ENCODE measurements at places on chromosomes 16 and 17.

- no peak for DNase-seq
Observed at GRCh38 chr17:12104831-12105230, 84.2 kb downstream of the MAP2K4 start.

DNA sequence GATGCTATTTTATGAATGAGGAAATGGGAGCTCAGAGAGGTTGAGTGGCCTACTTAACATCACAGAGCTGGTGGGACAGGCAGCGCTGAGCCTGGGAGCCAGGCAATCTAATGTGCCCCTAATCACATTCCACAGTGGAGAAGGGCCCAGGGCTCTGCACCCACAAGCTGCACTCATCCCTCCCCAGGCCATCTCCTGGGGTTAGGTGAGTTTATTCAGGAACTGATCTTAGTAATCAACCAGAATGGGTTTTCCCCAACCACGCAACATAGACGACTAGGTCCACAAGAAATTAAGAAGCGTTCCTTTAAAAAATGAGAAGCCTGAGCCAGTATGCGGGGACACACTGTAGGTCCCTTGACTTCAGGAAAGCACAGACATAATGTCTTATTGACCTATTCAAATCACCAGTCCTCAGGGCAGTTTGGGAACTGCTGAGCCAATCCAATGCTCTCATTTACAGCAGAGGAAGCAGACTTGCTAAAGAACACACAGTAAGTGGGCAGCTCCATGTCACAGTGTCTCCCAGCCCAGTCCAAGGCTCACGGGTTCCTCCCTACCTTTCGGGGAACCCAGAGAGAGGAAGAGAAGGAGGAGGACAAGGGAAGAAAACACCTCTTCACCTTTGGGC is 2.3 kb downstream of the MPP3 start:
- no peak for DNase-seq

DNA sequence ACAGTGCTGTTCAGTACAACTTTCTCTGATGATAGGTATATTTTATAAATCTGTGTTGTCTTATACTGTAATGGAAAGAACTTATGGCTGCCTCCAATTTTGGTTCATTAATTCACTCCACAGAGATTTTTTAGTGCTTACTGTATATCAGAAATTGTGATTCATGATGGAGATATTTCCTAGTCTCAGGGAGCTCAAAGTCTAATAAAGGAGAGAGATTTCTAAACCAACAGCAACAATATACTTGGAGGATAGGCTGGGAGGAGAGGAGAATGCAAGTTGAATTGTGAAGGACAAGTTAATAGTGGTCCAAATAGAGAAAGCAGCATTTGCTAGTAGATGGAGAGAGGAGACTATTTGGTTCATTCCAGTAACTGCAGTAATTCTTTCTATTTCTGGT is 63.5 kb downstream of the TANC2 start:
- DNase-seq: no peak

GRCh38 chr17:28549236-28550132 is 2.9 kb downstream of the UNC119 start:
- peak; percentile 75 for DNase-seq

GRCh38 chr17:62206550-62206949 is 141.5 kb upstream of the MED13 start:
- no peak for DNase-seq
